LHCN-M2 (cell line): ENCODE measurements at places on chromosomes 3 and 15.

DNA sequence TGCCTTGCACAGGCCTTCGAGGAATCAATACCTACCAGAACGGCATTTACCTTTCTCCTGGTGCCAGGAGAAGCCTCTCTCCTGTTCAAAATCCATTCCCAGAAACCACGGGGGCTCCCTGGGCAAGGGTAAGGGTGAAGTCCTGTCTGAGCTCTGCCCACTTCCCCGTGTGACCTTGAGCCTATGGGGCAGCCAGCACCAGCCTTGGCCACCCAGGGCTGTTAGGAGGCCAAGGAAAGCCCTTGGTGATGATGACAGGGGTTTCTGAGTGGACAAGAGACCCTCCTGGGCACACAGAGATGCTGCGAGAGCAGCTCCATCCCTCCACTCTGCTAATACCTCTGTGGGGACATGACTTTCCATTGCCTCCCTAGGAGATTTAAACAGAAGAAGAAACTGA lies 5.9 kb downstream of the SCN5A start:
- DNase-seq: no peak

GRCh38 chr3:152454076-152454875 lies 185.5 kb downstream of the MBNL1 start:
- DNase-seq: no peak

GRCh38 chr15:90641581-90642463 lies 75.3 kb upstream of the BLM start:
- no peak for DNase-seq

DNA sequence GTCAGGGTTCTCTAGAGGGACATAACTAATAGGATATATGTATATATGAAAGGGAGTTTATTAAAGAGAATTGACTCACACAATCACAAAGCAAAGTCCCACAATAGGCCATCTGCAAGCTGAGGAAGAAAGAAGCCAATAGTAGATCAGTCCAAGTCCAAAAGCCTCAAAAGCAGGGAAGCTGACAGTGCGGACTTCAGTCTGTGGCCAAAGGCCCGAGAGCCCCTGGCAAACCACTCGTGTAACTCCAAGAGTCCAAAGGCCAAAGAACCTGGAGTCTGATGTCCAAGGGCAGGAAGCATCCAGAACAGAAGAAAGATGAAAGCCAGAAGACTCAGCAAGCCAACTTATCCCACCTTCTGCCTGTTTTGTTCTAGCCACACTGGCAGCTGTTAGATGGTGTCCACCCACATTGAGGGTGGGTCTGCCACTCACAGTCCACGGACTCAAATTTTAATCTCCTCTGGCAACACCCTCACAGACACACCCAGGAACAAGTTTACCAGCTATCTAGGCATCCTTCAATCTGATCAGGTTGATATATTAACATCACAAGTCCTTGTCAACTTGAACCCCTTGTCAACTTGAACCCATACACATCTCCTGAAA lies 54.2 kb upstream of the ACAD9 start:
- no peak for DNase-seq

DNA sequence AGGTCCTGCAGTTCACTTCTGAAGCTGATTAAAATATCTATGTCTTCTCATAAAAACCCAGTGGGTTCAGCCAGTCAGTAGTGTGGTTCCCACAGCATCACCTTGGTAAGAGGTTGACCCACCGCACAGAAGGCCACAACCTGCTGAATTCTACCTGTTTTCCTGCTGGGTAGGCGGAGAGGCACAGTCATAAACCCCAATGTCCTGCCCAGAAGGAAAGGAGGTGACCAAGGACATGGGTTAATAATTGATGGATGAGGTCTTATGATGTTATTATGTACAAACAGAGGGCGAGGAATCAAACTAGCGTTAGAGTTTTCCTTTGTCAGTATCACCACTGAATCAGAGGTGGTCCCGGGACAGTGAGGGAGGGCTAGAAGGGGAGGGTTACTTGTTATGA lies 27.8 kb downstream of the CA12 start:
- no peak for DNase-seq

- DNase-seq: peak; percentile 47
These were observed 928.1 kb downstream of the ROBO1 start for GRCh38 chr3:78839693-78840092.

GRCh38 chr15:100383302-100384107 lies 41.7 kb upstream of the ADAMTS17 start:
- no peak for DNase-seq

DNA sequence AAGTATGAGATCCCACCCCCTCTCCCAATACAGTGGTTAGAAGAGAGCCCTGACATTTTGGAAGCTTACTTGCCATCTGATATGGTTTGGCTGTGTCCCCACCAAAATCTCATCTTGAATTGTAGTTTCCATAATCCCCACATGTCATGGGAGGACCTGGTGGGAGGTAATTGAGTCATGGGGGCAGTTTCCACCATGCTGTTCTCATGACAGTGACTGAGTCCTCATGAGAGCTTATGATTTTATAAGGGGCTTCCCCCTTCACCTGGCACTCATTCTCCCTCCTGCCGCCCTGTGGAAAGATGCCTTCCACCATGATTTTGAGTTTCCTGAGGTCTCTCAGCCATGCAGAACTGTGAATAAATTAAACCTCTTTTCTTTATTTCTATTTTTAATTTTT lies 28.8 kb upstream of the HES1 start:
- no peak for DNase-seq

DNA sequence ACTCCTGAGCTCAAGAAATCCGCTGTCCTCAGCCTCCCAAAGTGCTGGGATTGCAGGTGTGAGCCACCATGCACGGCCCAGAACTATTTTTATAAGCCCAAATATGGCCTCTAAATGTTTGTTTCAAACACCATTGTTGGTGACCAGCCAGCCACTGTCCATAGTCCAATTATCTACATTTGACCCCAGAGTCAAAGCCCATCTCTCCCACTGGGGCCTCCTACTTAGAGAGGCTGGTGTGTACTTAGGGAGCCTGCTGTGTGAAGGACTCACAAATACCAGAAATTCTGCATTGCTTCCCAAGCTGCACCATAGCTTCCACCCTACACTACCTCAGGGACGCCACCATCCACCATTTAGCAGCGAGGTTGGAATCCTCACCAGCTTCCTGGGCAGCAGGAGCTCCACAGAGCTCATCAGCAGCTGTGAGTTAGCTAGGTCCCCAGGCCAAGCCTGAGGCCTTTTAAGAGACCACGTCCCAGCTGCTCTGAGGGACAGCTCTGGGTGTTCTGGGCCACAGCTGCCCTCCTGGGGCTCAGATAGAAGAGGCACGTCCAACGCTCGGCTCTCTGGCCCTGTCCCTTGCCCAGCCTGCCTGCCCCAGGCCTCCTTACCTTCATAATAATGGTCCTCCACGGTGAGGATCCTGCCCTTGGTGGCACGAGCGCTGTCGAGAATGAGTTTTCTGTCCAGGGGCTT lies 29.5 kb downstream of the TKT start:
- no peak for DNase-seq

- peak; percentile 22 for DNase-seq
These were observed 63.9 kb downstream of the RBM6 start for GRCh38 chr3:50003824-50004223.

DNA sequence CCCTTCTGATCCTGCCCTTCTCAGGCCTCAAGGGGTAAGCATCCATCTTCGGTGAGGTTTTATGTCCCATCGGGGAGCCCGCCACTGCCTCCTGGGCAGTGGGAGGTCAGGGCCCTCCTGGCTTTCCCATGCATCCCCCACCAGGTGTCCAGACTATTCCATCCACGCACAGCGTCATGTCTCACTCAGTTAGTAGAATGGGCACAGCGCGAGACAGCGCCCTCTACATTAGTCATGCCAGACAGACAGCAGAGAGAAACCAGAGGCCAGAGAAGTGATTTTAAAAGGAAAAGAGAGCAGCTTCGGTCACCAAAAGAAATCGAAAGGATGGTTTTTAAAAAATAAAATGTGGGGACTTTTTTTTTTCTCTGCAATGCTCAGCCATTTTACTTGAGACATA lies 49.8 kb downstream of the ZDHHC3 start:
- DNase-seq: no peak

DNA sequence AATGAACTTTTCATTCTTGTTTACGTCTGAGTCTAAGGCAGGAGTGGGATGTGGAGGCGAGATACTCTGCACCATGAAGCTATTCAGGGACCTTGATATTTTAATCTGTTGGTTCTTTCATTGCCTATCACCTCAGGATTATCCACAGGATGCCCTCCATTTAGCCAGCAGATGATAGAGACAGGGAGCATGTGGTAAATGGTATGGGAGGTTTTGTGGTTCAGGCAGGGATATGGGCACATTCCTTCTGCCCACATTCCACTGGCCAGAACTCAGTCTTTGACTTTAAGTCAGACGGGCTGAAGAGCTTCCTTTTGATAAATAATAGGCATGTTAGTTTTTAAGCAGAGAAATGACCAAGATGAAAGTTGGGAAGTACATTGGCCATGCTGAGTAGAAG lies 548.0 kb upstream of the CCDC54 start:
- DNase-seq: peak; percentile 54

GRCh38 chr15:49286649-49287404 lies 116.8 kb downstream of the GALK2 start:
- DNase-seq: peak; percentile 25

- DNase-seq: no peak
These were observed 151.4 kb downstream of the ATP10A start for GRCh38 chr15:25711691-25712090.

GRCh38 chr3:159887911-159888310 lies 100.7 kb upstream of the IL12A start:
- no peak for DNase-seq

DNA sequence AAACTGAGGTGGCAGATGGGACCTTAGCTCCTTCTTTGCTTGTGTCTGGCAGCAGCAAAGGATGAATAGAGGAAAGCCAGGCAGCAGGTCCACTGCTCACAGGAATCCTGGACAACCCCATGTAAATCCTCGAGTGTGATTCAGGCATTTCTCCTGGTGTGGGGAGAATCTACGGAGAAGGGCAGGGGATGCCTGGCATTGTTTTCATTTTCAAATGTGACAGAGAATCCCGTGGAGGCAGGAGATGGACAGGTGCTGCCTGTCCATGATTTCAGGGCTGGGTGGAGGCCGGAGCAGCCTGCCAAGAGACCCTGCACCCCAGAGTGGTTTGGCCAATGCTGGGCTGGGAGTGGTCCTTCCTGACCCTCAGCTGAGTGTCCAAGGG lies 1.7 kb downstream of the HRH1 start:
- DNase-seq: no peak

DNA sequence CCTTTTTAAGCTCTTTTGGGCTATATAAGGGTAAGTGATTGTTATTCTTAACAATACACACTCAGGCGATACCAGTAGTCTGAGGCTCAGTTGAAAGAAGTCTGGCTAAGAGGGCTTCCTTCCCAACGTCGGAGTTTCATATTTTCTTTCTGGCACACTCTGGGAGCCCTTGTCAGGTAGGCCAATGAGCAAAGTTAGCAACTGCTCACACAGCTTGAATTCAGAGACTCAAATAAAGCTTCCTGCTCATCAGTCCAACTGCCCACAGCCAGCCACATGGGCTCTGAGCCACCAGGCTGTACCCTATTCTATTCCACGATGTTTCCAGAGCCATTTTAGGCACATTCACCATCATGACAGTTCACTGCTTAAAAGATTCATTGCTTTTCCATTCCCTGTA lies 155.1 kb upstream of the TBL1XR1 start:
- DNase-seq: no peak

DNA sequence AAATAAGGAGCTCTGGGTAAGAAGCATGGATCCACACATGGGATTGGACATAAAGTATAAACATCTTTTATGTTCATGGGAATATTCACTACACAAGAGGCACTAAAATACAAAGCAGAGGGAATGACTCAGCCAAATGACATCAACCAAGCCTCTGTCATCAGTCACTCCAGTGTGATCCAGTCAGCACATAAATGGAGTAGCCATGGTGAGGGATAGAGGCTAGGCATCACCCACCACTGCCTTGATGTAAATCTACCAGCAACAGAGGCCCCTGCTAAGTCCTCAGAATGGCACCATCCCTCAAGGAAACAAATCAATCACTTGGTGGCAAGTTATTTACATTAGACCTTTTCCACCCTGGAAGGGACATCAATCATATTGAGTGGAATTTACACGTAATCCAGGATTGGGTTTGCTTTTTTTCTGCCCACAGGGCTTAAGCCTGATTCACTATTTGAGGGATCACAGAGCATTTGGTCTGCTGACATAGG lies 27.2 kb downstream of the VEPH1 start:
- peak; percentile 48 for DNase-seq

DNA sequence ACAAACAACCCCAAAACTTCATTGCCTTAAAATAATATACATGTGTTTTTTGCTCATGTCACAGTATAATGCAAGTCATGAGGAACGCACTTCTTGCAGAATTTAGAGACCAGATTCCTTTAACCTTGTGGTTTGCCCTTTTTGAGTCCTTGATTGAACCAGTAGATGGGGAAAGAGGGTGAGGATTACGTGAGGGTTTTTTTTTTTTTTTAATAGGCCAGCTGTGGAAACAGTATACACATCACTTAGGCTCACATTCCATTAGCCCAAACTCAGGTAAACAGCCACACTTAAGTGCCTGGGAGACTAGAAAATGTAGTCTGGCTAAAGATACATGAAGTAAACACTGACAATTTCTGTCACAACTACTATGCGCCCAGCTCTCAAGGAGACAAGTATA lies 114.9 kb upstream of the MLF1 start:
- DNase-seq: peak; percentile 67

DNA sequence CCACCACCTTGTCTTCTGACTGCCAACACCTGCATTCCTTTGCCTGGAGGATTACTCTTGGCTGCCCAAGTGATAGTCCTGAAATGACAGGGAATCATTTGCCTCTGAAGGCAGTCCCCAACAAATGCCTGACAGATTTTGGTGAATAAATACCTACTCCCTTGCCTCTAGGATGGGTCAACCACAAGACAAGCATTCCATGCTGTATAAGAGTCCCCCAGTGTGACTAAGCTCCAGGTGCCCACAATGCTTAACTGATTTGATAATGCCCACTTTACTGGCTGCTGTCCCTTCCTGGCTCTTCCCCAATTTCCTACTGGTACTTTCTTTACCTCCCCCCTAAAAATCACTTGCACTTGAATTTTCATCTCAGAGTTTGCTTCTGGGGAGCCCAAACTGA lies 14.8 kb downstream of the THRB start:
- no peak for DNase-seq

DNA sequence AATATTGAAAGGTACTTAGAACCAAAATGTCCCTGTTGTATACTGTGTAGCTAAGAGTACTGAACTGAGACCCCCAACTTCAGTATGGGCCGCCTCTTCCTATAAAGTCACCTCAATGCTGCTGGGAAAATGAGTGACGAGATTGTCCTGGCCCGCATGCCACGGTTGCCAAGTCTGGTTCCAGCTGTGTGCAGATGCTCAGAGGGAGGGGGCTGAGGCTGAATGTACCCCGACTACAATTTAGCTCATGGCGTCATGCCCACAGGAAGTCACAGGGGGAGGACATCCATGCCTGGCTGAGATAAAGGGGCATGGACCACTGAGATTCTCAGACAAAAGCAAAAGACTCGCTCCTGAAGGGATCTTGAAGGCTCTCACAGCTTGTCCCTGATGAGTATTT lies 271.1 kb downstream of the NTRK3 start:
- DNase-seq: no peak
